Lower leg skin (tissue), 4 donors: ENCODE measurements at places on chromosomes 3 and 15.
A peak's percentile ranks its signal among the peaks of the same experiment; 100 is the strongest.

DNA sequence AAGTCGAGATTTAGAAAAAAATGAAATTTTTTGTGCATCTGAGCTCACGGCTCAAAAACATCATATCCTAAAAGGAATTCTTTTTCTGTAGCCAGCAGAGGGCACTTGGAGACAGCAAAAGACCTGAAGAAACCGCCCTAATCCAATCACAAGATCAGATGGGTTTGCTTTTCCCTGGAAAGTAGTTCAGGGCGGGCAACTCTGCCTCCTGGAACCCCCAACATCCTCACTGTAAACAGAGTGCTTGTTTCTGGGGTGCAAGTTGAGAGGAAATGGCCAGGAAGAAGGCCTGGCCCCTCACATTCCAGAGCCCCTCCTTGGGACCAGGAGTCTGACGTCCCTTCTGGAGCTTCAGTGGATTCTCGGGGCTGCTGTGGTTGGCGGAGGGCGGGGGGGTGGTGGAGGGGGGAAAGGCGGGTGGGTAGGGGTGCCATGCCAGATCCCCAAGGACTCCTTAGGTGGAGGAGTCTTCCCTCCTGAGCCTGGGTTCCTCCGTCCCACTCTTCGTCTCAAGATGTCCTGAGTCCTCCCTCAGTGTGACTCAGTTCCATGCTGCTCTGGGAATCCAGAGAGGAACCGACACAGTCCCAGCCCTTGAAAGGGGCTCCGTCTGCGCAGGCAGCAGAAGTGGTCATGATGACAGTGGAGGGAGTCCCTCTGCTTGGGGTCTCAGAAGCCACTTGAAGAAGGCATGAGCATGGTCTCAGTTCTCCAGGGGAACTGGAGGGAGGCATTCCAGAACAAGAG lies 35.9 kb downstream of the CCK start:
- DNase-seq: no peak

- no peak for DNase-seq
Observed at GRCh38 chr3:125582707-125583106, 12.6 kb downstream of the OSBPL11 start.

DNA sequence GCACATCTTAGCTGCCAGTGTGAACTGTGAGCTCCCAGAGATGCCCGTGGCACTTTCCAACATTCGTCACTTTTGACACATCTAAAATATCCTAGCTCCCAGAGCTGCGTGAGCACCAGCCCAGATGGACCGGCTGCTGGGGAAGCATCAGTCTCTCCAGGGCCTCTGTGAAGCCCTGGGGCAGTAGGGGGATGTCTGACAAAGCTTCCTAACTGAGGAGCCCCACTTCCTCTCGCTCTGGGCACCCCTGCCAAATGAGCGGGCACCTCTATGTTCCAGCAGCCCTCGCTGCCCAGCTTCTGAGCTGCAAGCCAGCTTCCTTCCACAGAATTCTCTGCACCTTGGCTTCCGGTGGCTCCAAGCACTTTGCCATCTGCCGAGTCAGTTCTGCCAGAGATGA lies 91.1 kb downstream of the LIPC start:
- no peak for DNase-seq

DNA sequence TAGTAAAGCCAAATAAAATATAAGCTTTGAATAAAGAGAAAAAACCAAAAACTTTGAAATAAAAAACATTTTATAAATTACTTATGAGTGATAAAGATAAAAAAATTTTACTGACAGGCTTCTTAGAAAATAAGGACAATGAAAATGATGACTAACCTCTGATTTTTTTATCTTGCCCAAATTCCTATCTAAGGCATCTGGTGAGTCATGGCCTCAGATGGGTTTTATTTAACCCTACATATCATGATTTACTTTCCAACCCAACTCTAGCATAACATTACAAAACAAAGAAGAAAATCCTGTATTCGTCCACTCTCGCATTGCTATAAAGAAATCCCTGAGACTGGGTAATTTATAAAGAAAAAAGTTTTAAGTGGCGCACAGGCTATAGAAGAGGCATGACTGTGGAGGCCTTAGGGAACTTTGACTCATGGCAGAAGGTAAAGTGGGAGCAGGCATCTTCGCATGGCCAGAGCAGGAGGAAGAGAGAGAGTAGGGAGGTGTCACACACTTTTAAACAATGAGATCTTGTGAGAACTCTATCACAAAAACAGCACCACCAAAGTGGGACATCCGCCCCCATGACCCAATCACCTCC lies 152.1 kb downstream of the NEK10 start:
- no peak for DNase-seq

- no peak for DNase-seq
Observed at GRCh38 chr3:186869253-186870100, 27.0 kb downstream of the ADIPOQ start.

DNA sequence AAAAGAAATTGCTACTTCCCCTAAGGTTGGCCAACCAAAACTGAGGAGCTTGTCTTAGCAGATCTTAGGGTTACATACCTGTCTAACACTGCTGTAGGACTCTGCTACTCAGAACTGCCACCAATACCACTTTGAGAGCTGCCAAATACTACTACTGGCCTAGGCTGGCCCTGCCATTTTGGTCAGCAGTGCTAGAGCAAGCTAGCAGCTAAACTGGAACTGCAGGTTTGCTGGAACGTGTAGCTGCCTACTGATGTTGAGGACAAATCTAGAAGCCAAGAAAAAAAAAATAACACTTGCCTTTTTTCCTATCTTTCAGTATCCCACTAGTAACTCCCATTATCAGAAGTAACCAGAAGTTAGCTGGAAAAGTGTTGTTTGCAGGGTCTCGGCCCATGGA lies 387.4 kb downstream of the RBMS3 start:
- no peak for DNase-seq

DNA sequence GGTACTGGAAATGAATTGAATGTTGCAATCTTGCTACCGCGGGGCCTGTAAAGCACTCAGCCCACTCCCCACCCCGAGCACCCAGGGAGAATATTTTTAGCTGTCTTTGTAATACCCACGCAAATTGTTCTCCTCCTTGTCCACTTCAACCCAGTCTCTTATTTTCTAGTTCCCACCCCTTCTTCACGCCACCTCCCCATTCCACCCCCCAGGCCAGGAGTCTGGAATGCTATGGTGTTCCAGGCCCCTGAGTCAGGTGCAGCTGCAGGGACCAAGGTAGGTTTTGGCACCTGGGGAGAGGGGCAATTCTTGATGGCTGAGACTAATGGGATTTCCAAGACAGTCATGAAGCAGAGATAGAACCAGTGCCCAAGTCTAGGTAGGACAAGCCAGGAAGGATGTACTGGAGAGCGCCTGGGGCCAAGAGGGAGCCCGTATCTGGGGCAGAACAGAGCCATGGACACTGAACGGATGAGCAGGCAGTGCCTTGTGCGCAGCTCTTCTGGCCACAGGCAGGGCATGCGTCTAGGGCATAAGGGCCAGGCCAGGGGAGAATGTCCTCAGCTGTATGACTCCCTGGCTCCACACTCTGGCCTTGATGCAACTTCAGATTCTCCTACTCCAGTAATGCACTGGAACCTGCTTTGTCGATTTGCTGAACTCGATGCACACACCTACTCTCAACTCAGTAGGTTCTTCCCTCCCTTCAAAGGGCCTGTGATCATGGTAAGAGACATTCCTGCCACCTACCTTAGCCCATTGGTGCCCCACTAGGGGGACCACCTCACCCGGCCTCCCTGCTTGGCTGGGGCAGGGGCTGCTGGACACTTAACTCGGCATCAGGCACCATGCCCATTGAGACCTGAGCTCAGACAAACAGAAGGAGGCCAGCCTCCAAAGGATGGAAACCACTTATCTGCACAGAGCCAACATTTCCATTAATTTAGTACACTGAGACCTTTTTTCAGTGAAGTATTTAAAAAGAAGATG lies 34.6 kb upstream of the MAGEF1 start:
- peak; percentile 78 for DNase-seq

GRCh38 chr15:69991551-69991980 lies 106.2 kb downstream of the TLE3 start:
- no peak for DNase-seq

- peak; percentile 70 for DNase-seq
Observed at GRCh38 chr3:127170814-127171213, 22.1 kb upstream of the PRR23E start.

GRCh38 chr15:39453620-39454019 lies 127.3 kb upstream of the THBS1 start:
- DNase-seq: no peak

- DNase-seq: no peak
Observed at GRCh38 chr15:64017082-64017588, 29.1 kb downstream of the DAPK2 start.

DNA sequence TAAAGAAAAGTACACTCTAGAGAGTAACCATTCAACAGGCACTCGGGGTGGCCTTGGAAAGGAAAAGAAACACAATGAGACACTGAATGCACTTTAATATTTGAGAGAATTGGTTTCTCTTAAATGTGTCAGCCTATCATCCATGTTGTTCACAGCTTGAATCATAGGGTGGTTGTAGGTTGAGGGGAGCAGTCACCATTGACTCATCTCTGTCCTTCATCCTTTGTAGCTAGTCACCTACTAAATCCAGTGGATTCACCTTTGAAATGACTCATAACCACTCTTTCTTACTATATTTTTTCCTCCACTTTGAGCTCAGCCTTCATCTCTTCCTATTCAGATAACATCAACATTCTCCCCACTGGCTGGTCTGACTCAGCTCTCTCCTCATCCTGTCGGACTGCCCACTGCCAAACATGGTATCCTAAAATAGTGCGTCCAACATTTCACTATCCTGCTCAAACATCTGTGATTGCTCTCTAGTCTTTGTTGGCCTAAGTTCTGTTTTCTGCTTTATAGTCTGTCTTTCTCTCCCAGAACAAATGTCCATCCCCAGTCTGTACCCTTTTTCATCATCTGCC lies 182.7 kb upstream of the GADL1 start:
- no peak for DNase-seq

GRCh38 chr3:31714495-31715280 lies 182.0 kb downstream of the STT3B start:
- no peak for DNase-seq

GRCh38 chr3:52155912-52156311 lies 1.7 kb upstream of the POC1A start:
- DNase-seq: no peak

- DNase-seq: no peak
Observed at GRCh38 chr3:126337980-126338651, 19.1 kb downstream of the KLF15 start.

- peak; percentile 74 for DNase-seq
Observed at GRCh38 chr3:5194801-5195509, 7.4 kb downstream of the EDEM1 start.

DNA sequence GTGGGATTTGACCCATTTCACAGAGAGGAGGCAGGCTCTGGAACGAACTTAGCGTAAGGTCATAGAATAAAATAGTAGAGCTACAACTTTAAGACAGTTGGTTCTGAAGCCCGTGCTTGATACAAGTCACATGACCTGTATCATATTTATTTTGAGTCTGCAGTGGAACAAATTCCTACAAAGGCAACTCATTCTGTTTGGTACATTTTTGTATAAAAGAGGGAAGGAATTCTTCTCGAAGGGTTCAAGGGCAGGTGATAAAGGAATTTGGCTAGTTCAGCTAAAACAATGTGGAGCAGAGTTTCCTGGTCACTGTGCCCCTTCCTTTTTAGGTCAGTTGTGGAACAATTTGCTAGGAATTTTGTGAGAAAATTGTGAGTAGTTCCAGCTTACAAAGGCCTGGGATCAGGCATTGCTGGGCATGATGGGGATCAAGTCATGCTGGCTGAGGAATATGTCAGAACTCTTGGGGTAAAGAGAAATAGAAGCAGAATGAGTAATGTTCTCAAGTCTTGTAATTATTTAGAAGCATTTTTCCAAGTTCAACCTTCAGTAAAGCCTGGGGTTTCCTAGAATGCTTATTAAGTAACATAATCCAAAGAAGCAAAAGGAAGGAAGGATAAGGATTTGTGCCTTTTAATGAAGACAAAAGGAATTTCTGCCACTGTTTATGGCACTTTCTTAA lies 19.1 kb downstream of the USP3 start:
- no peak for DNase-seq

- no peak for DNase-seq
Observed at GRCh38 chr15:92672102-92672501, 16.5 kb upstream of the FAM174B start.

DNA sequence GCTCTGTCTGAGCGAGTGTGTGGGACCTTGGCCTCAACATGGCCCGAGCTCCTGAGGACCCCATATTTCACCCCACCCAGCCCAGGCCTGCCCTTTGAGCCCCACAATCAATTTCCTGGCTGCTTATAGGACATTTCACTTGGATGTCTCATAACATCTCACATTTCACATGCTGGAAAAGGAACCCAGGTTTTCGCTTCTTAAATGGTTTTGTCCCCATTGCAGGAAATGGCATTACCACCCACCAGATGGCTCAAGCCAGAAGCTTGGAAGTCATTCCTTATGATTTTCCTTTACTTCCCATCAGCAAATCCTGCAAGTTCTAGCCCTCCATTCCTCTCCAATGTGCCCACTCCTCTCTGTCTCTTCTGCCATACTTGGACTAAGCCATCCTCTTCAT lies 14.9 kb downstream of the ITGA11 start:
- DNase-seq: no peak

GRCh38 chr3:27110020-27110419 lies 259.2 kb downstream of the NEK10 start:
- DNase-seq: no peak

DNA sequence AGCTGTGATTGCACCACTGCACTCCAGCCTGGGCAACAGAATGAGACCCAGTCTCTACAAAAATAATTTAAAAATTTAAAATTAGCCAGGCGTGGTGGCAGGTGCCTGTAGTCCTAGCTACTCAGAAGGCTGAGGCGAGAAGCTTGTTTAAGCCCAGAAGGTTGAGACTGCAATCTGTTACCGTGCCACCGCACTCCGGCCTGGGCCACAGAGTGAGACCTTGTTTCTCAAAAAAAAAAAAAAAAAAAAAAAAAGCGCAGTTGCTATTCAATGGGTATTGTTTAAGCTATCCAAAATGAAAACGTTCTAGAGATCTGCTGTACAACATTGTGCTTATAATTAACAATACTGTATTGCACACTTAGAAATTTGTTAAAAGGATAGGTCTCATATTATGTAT lies 24.0 kb downstream of the ZNF148 start:
- DNase-seq: no peak

DNA sequence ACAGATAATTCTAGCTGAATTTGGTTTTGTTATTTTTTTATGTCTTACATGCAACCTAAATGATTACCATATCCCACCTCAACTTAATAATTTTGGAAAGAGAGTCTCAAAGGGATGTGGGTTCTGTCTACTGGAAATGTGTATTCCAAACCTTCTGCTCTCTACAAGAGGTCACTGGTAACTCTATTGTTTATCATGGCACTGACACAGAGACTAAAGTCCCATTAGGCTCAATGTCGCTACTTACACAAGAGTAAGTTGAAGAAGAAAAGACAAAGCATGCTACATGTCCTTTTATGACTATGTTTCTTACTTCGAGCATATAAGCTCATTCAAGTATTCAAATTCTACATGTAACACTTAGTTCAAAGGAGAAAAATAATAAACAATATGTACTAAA lies 460.3 kb upstream of the EPHA6 start:
- no peak for DNase-seq
